ENCODE measurements at places on chromosomes 16 and 17. TPM values are rescaled to one million over a fixed set of nuclear protein-coding genes. Genes with fewer than 3 reads are reported as not detected.

GRCh38 chr17:9389111-9389527 lies 186.5 kb downstream of the STX8 start:
- no peak for DNase-seq

DNA sequence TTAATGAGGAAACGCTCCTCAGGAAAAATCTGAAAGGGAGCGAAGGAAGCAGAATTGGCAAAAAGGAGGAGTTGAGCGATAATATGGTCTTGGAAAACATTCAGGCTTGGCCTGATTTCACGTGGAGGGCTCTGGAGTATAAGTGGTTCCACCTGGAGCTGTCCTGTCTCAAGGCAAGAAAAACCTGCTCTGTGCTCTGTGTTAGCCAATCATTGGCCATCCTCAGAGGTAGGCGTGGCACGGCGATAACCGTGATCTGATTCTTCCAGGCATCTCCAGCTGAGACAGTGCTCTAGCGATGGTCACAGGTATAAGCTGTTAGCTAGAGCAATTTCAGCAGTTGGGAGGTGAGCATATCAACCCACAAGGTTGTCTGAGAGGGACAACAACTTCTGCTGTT lies 450.5 kb upstream of the MAF start:
- DNase-seq: no peak

GRCh38 chr16:14057878-14058382 lies 13.2 kb upstream of the MRTFB start:
- DNase-seq: no peak

DNA sequence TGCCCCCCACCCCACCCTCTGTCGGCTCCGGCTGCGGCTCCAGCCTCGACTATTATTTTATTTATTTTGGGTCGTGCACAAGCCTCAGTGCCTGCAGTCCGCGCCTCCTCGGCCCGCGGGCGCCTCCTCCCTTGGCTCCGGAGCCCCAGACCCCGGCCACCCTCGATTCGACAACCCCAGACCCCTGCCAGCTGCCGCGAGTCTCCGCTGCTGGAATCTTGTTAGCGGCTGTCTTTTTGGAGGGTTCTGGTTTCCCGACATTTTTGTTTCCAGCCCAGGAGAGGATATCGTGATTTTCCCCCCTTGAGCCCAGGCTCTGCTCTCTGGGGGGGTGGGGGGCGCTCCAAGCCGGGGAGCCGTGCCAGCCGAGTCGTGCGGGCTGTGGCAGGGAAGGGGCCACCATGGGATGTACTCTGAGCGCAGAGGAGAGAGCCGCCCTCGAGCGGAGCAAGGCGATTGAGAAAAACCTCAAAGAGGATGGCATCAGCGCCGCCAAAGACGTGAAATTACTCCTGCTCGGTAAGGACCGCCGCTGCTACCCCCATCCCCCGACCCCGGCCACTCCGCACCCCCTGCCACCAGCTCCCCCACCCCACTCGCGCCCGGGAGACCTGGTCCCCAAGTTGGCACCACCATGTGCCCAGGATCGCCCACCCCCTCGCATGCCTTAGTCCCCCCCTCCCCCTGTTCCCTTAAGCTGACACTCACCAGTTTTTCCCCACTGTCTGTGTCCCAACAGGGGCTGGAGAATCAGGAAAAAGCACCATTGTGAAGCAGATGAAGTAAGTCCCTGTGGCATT lies 746 bp downstream of the GNAO1 start:
- DNase-seq: no peak

- no peak for DNase-seq
Observed at GRCh38 chr17:82380860-82381702, 9.5 kb downstream of the UTS2R start.

- DNase-seq: no peak
Observed at GRCh38 chr16:17590711-17591654, 120.2 kb upstream of the XYLT1 start.

TBC1D3G gene
- not detected for polyA plus RNA-seq

CNGB1 gene
- not detected for polyA plus RNA-seq

GSG1L2 gene
- not detected for polyA plus RNA-seq

CCDC40 gene
- polyA plus RNA-seq: 0.60 TPM

NLRP1 gene
- polyA plus RNA-seq: 3.2 TPM
